ENCODE measurements at places on chromosomes 13 and 19. TPM values are rescaled to one million over a fixed set of nuclear protein-coding genes. Genes with fewer than 3 reads are reported as not detected.

Gene CEBPA
- total RNA-seq, result 4.9 TPM

Gene SOHLH2
- total RNA-seq, result 0.89 TPM

Gene FXYD7
- total RNA-seq, result 19.0 TPM

Gene RPS19
- 2,402 TPM for total RNA-seq

Gene DNAAF3
- total RNA-seq, result 7.2 TPM

Gene SIAH3
- total RNA-seq, result 5.3 TPM

Gene MRPS31
- total RNA-seq, result 34.5 TPM

Gene ATF5
- total RNA-seq, result 31.1 TPM

Gene CD177
- total RNA-seq, result not detected

Gene C3
- 0.29 TPM for total RNA-seq

Gene ZNF534
- not detected for total RNA-seq

Gene KLHL1
- total RNA-seq, result 0.17 TPM

Gene PCCA
- total RNA-seq, result 21.7 TPM

Gene SLITRK6
- 0.97 TPM for total RNA-seq

Gene C1QTNF9B
- 0.59 TPM for total RNA-seq

Gene KCNRG
- 4.3 TPM for total RNA-seq

Gene GRIK5
- total RNA-seq, result 0.45 TPM

Gene FSD1
- 37.2 TPM for total RNA-seq

Gene ABHD17A
- 38.9 TPM for total RNA-seq

Gene CCDC194
- 0.41 TPM for total RNA-seq

Gene ERICH6B
- 1.8 TPM for total RNA-seq

Gene MAMSTR
- 2.1 TPM for total RNA-seq

All from motor neuron (in vitro differentiated cells).